ENCODE measurements at places on chromosomes 2 and 18.

GRCh38 chr2:176027806-176028205 lies 25.7 kb upstream of the LNPK start:
- DNase-seq, result no peak

DNA sequence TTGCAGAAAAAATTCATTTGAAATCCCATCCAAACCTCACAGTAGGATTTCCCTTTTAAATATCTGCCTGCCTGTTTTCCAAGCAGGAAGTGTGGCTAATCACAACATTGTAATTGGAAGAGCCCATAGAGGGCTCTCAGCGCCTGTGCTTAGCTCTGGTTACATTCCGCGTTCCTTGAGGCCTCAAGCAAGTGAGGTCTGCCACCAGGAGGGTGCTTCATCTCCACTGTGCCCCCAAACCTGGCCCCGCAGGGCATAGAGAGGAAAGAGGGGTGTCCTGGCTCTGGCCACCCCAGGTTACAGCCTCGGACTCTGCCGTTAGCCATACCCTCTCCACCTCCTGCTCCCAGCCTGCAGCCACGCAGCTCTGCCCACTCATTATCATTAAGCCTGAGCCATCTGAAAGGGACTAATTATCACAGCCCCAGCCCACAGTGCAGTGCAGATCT lies 214.8 kb downstream of the SP3 start:
- DNase-seq, result peak; percentile 48

GRCh38 chr18:61352611-61353010 lies 19.4 kb downstream of the CDH20 start:
- no peak for DNase-seq

DNA sequence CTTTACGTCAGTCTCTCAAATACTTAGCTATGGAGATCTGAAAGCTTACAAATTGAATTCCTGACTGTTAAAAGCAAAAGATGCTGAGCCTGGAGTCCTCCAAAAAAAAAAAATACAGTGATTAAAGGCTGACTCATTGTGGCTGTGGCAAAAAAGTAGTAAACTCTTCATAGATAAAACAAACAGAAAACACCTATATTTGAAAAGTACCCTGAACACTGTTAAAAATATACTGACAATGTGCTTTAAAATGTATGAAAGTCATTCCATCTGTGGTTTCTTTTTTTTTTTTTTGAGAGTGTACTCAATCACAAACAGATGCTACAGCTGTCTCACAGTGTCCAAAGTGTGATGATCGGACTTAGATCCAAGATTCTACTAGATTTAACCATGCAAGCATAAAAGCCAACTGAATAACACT lies 267.6 kb upstream of the CYP26B1 start:
- peak; percentile 47 for DNase-seq

GRCh38 chr2:198659096-198659870 lies 798.5 kb downstream of the SATB2 start:
- no peak for DNase-seq

GRCh38 chr2:145887915-145888314 lies 1368.0 kb upstream of the ZEB2 start:
- no peak for DNase-seq

GRCh38 chr18:56807901-56808300 lies 156.7 kb downstream of the WDR7 start:
- DNase-seq, result no peak

DNA sequence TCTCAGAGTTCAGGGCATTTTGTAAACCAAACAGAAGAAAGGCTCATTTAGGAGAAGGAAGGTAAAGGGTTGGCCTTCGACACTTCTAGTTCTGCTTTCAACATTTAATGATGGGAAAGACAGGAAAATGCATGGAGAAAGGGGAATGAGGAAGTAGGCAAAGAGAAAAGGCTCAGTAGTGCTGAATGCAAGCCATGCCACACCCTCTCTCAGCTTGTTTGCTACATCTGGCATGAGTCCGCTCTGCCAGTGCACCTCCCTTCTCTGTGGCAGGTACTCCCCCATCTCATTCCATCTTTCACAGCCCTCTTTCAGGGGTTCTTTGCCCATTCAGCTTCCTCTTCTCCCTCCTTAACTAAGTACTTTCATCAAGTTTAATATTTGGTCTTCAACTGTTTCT lies 120.9 kb upstream of the ITGB6 start:
- no peak for DNase-seq

GRCh38 chr2:202109737-202110184 lies 36.7 kb downstream of the KIAA2012 start:
- DNase-seq, result peak; percentile 69

DNA sequence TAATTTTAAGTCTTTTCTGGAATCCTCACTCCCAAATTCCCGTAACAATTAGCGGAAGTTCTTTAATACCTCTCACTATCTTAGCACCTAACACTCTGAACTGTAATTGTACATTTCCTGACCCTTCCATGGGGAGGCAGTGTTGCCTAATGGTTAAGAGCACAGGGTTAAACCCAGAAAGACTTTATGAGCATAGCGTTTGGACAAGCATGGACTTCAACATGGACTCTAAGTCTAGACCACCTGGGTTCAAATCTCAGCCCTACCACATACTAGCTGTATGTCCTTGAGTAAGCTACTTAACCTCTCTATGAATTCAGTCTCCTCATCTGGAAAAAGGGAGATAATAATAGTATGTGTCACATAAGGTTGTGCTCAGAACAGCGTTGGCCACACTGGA lies 13.0 kb downstream of the ANTXR1 start:
- DNase-seq, result peak; percentile 41

- no peak for DNase-seq
Observed at GRCh38 chr2:8408560-8409460, 273.0 kb upstream of the ID2 start.

DNA sequence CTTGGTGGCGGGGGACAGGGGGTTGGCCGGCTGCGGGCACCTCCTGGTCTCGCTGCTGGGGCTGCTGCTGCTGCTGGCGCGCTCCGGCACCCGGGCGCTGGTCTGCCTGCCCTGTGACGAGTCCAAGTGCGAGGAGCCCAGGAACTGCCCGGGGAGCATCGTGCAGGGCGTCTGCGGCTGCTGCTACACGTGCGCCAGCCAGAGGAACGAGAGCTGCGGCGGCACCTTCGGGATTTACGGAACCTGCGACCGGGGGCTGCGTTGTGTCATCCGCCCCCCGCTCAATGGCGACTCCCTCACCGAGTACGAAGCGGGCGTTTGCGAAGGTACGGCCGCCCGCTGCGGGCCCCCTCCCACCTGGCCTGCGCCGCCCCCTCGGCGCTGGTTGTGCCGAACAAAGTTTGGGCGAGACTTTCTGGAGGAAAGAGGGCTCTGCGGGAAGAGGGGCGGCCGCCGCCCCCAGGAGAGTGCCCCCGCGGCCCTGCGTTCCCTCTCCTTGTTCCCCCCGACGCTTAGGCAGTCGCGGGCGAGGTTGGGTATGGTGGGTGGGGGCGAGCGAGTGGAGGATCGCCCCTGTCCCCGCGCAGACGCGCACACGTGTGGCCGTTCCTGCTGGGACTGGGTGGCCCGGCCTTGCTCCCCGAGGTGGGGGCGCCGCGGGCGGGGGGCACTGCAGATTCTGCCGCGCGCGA lies 866 bp downstream of the CRIM1 start:
- DNase-seq, result no peak

DNA sequence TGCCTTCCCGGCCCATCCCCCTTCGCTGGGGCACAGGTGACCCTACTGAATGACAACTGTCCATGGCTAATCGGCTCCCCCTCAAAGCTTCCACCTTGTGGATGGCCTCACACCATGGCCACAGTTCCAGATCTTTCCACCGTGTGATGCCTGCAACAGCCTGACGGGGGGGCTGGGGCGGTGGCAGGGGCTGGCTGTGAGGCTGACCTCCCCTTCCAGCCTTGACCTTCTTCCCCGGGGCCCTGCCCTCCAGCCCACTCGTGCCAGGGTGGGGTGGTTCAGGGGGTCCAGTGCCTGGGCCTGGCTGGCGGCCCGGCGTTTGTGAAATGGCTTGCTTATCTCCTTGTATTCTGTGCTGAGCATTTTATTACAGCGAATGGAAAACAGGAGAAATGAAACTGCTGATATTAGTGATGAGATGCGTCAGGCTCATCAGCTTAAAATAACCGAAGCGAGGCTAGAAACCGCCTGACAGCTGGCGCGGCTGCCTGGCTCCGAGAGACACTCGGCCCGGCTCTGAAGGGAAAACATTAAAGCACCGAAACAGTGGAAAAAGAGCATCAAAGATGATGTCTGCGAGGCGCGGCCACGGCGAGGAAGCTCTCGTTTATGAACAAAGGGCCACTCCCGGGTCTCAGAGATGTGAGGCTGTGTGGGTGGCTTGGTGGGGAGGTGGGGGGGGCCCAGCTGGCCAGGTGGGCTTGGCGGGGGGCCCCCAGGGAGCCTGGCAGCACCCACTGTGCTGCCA lies 916 bp upstream of the PDCD1 start:
- DNase-seq, result no peak

DNA sequence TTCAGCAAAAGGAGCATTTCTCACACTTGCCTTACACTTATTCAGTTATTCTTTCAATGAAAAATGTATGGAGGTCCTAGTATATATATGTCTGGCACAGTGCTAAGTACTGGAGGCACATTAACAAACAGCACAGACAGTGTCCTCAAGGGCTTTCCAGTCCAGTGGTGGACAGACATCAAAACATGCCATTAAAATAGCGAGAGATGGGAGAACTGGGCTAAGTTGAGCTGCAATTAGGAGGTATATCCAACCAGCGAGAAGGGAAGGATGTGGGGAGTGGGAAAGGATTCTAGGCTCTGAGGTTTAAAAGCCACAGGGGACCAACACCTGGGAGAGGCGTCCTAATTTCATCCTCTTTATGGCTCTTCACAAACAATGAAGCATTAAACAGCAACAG lies 127.5 kb upstream of the TTC39C start:
- DNase-seq, result no peak

GRCh38 chr2:144227427-144228105 lies 292.4 kb downstream of the ZEB2 start:
- DNase-seq, result no peak

- no peak for DNase-seq
Observed at GRCh38 chr2:181407171-181407570, 50.0 kb upstream of the ITGA4 start.

- DNase-seq, result peak; percentile 45
Observed at GRCh38 chr18:56202678-56203077, 435.7 kb downstream of the TXNL1 start.

DNA sequence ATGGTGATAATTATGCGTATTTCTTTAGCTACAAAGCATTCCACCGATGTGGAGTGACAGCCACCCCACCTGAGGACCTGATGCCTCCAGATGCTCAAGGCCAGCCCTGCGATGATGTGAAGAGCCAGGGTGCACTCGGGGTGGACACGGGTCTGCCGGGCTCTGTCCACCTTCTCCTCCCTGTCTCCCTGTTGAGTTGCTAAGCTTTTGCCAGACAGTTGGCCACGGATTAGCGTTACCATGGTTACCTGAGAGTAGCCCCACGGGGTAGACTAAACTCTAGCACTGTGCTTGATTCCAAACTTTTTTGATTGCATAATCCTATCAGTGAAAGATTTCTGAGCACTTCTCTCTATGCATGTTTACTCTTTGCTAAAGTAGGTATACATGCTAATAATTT lies 86.2 kb downstream of the SMIM21 start:
- DNase-seq, result peak; percentile 33
